Breast epithelium (tissue), 4 donors: ENCODE measurements at places on chromosomes 5 and 9.

DNA sequence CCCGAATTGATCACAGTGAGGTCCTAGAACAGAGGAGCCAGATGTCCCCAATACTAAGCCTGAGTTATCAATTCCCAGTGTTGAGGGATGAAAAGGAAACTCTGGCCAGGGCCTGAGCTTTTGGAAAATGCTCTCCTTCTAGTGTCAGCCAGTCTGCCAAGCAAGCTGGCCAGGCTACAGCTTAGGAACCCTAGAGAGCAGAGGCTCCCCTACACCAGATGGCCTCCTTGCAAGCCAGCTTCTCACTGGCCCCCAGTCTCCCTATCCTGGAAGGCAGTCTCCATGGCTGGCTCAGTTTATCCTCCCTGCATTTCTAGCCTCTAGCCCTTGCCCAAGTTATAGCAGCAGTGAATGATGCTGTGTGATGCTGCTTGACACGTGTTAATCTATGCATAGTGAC lies 204.7 kb upstream of the WWC1 start:
- no peak for DNase-seq

DNA sequence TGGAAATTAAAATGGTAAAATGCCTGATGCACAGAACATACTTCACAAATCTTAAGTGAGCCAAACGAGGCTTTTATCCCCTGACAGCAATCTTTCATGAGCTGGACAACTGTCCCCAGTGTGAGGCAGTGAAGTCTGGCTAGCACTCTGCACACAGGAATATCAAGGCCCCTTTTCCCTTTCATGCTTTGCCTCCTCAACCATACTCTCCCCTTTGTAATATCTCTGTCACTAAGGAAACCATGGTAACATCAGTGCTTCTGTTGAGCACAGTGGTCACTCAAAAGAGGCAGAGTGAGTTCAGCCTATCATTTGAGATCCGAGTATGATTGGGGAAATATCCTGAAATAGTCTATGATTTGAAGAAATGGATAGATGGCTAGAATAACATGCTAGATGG lies 318.3 kb downstream of the ENC1 start:
- DNase-seq = no peak

DNA sequence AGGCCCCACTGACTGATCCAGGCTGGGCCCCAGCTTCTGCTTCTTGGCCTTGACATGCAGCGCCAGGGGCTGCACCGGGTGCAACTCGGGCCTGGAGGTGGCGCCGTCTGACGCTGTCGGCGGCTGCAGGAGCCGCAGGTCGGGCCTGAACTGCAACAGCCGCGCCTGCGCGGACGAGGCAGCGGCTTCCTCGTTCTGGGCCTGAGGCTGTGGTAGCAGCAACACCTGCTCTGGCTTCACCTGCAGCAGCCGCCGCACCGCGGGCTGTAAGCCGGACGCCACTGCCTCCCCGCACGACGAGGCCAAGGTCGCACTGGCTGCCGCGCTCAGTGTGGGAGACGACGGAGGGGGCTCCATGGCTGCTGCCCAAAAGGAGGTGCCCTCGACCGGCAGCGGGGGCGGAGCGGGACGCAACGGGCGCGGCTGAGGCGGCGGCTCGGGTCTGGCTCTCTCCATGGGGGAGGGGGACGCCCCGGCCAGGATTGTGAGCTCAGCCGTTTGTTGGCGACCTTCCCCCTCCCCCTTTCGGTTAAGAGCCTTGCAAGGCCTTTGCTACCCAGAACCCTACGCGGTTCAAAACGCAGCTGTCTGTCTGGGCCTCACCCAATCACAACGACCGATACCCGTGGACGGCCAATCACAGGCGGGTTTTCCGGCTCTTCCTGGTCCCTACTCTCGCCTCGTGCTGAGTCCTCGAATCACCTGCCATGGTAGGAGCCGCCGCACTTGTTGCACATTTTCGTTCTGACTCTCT lies 438 bp downstream of the SOX30 start:
- peak; percentile 66 for DNase-seq

- no peak for DNase-seq
These were observed 40.8 kb downstream of the NDFIP1 start for GRCh38 chr5:142149363-142149762.

- DNase-seq = no peak
These were observed 24.6 kb downstream of the TTF1 start for GRCh38 chr9:132381966-132382541.

- DNase-seq = no peak
These were observed 29.3 kb downstream of the ASS1 start for GRCh38 chr9:130474106-130474505.

DNA sequence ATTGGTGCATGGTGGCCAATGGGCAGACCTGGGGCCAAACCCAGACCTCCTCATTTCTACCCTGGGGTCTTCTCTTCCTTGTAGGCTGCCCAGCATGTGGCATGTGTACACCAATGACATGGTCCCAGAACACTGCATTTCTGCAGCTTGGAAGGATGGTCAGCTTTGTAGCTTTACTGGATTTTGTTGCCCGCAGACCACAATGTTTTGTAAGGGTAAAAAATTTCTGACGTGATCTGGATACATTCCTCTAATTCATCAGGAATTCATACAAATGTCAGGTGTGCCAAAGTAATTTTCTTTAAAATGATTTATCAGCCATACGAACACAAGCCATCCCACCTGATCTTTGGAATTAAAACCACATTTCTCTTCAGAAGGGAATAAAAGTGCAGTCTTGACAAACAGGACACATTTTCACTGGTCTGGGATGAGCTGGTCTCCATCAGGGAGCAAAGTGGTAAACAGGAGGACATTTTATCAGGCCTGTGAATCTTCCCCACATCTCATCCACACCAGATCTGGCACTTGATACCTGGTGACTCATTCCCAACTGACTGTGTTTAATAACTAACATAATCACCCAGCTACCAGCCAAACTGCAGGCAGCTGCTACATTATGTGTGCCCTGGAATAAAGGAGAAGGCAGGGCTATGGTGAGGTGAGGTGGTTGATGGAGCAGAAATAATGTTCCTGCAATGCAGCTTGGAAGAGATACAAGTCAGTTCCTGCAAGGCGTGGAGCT lies 103.9 kb downstream of the SPOCK1 start:
- DNase-seq = no peak

- no peak for DNase-seq
These were observed 23.5 kb downstream of the GGTA1 start for GRCh38 chr9:121476156-121476555.

DNA sequence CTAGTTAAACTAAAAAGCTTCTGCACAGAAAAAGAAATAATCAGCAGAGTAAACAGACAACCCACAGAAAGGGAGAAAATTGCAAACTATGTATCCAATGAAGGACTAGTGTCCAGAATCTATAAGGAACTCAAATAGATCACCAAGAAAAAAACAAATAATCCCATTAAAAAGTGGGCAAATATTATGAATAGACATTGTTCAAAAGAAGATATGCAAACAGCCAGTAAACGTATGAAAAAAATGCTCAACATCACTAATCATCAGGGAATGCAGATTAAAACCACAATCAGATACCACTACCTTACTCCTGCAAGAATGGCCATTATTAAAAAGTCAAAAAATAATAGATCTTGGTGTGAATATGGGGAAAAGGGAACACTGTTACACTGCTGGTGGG lies 119.9 kb downstream of the FRMD3 start:
- no peak for DNase-seq

DNA sequence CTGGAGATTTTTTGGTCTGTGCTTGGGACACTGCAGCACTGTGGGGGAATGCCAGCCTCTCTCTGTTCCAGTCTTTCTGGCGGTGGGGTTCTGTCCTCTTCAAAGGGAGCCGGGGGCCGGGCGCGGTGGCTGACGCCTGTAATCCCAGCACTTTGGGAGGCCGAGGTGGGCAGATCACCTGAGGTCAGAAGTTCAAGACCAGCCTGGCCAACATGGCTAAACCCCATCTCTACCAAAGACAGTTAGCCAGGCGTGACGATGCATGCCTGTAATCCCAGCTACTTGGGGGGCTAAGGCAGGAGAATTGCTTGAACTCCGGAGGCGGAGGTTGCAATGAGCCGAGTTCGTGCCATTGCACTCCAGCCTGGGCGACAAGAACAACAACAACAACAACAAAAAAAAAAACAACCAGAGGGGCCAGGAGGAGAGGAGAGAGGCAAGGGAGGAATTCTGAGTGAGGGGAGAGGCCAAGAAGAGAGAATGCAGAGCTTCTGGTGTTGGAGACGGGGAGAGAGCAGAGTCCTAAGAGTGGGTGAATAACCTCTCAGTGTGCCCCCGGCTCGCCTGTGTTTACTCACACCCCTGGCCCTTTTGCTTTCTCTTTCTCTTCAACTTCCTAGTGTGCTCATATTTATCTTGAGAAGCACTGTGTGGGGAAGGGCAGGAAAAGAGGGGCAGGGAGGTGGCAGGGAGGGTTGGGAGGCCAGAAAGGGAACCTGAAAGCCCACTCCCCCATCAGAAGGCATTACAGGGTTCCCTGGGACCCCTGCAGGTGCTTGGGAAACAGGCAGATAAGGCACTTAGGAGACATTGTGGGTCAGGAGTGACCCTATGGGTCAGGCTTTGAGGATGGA lies 3.2 kb upstream of the SET start:
- DNase-seq = no peak

DNA sequence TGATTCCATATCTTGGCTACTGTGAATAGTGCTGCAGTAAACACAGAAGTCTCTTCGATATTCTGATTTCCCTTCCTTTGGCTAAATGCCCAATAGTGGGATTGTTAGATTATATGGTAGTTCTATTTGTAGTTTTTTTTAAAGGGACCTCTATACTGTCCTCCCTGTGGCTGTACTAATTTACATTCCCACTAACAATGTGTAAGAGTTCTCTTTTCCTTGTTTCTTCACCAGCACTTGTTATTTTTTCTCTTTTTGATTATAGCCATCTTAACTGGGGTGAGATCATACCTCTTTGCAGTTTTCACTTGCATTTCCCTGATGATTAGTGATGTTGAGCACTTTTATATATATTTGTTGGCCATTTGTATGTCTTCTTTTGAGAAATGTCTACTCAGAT lies 102.0 kb downstream of the CARTPT start:
- DNase-seq = no peak

GRCh38 chr5:120463006-120463680 lies 957 bp upstream of the PRR16 start:
- DNase-seq = no peak

DNA sequence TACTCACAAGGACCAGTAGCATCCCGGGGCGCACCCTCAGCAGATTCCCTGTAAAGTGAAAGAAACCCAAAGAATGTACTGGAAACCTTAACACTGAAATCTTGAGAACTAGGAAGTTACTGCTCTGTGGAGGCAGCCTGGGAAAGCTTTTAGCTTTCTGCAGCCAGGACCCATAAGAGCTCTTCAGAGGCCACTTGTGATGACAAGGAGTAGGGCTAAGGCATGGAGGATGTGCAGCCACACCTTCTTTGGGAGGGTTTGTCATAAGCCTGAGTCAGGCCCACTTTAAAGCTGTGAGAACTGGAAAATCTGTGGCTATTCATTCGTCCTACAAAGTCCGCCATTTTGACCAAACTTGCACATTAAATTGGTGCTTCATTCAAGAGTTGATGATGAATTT lies 291.1 kb upstream of the TLE4 start:
- no peak for DNase-seq

DNA sequence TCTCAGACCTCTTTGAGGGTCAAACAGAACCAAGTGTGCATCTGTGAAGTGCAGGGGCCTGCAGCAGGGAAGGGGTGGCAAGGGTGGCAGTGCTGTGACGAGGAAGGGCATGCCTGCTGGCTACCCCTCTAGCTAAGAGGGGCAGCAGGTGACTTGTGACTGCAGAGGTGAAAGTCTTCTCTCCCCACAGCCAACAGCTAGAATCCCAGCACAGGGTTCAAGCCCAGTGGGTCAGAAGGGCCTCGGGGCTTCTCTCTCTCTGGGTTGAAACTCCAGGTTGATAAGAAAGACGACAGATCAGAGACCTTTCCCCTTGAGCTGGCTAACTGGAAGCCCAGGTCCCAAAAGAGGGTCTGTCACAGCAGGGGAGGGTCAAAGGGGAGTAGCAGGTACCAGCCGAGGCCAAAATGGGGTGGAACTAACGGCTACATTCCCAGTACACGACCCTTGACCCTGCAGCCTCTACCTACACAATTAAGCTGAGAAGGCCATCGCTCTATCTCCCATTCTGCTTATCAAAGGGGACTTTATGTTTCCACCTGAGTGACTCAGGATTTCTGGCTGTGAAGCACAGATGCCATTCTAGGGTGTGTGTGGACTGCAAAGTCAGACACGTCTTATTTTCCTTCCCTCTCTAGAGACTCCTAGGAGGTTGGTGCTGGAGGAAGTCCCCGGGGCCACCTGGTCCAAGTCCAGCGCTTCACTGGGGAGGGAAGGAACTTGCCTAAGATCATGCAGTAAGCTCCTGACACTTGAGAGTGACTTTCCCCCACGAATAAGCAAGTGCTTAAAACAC lies 14.6 kb downstream of the ANKS6 start:
- DNase-seq = no peak

- DNase-seq = no peak
These were observed 90.5 kb upstream of the AGXT2 start for GRCh38 chr5:35138232-35138631.

GRCh38 chr9:118401546-118401945 lies 697.3 kb downstream of the TLR4 start:
- no peak for DNase-seq

DNA sequence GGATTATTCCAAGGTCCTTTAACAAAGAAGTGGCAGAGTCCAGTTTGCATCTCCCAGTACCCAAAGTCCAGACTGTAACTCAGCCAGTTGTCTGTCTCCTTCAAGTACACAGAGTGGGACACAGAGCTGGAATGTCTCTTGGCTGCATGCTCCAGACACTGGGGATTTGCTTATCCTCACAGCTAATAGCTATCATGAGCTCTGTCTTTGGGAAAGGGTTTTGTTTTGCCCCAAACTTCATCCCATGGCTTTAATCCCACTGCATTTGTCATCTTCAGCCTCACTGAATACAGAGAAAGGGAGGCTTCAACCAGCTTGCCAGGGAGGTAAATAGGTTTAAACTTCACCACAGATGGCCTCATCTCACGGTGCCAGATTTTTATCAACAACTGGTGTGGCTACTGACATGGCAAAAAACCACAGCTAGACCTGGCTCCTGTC lies 412.2 kb upstream of the SLC24A2 start:
- DNase-seq = no peak

GRCh38 chr5:176167800-176168199 lies 70.4 kb upstream of the SIMC1 start:
- no peak for DNase-seq

GRCh38 chr9:127539982-127540663 lies 72.0 kb upstream of the STXBP1 start:
- peak; percentile 87 for DNase-seq

DNA sequence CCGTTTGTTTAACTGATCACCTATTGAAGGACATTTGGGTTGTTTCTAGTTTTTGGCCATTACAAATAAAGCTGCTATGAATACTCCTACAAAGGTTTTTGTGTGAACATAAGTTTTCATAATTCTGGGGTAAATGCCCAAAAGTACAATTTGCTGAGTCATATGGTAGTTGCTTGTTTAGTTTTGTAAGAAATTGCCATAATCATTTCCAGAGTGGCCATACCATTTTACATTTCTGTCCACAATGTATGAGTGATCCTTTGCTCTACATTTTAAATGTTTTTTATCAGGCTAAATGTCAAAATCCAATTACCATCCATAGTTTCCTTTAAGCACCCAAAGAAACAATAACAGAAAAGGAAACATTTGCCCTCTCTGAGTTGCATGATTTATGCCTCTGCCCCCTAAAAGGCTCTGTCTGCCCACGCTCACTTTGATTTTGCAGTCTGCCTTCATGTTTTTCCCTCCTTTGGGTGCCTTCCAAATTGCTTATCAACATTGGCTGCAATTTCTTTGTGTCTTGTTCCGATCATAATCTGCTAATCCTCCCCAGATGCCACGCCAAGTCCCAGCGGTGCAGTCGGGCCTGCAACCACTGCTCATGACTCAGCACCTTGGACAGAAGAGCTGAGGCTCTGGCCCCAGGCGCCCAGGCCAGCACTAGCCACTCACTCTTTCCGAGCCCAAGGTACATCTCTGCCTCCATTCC lies 339.2 kb downstream of the PIK3R1 start:
- no peak for DNase-seq
